ENCODE measurements at places on chromosomes 3 and 15. TPM values are rescaled to one million over a fixed set of nuclear protein-coding genes. Genes with fewer than 3 reads are reported as not detected.

QARS1 gene
- total RNA-seq, result 217 TPM

GOLGA6D gene
- not detected for total RNA-seq

SHF gene
- 3.6 TPM for total RNA-seq

GRCh38 chr15:30906366-30906765 lies 2.7 kb downstream of the FAN1 start:
- no peak for DNase-seq
